Mononuclear cell (primary cell): ENCODE measurements at places on chromosomes 4 and X. TPM values are rescaled to one million over a fixed set of nuclear protein-coding genes. Genes with fewer than 3 reads are reported as not detected.

DUSP21 gene
- not detected for total RNA-seq

RNF128 gene
- not detected for total RNA-seq

PPEF2 gene
- total RNA-seq = 0.63 TPM

SPATA18 gene
- total RNA-seq = 0.42 TPM

ADGRA3 gene
- 2.2 TPM for total RNA-seq

TCP11X2 gene
- total RNA-seq = not detected

SPACA5 gene
- not detected for total RNA-seq

ADRA2C gene
- not detected for total RNA-seq

MAGEA10 gene
- not detected for total RNA-seq

FANCB gene
- total RNA-seq = 5.4 TPM

MAGEC1 gene
- total RNA-seq = not detected

SUPT20HL2 gene
- not detected for total RNA-seq

FATE1 gene
- total RNA-seq = not detected

ARMCX2 gene
- total RNA-seq = 0.94 TPM

CYTL1 gene
- total RNA-seq = 0.84 TPM

ARSJ gene
- total RNA-seq = 0.10 TPM

SMR3B gene
- not detected for total RNA-seq

LUZP4 gene
- total RNA-seq = not detected

MID1 gene
- total RNA-seq = under 0.01 TPM

NIPAL1 gene
- under 0.01 TPM for total RNA-seq

CD38 gene
- 7.5 TPM for total RNA-seq

RNF175 gene
- total RNA-seq = 1.2 TPM

HAND2 gene
- not detected for total RNA-seq

TBC1D8B gene
- 0.73 TPM for total RNA-seq
